ENCODE measurements at places on chromosomes 3 and 15.
A peak's percentile ranks its signal among the peaks of the same experiment; 100 is the strongest.

GRCh38 chr3:57086201-57086600 lies 25.7 kb downstream of the SPATA12 start:
- no peak overlapping the region for H3K27ac ChIP-seq
- no peak for DNase-seq
- H3K36me3 ChIP-seq = no peaks in the 10 kb centered on the region
- no peak overlapping the region for H3K4me3 ChIP-seq

GRCh38 chr3:26652164-26652563 lies 29.6 kb downstream of the LRRC3B start:
- no peak for DNase-seq
- H3K4me1 ChIP-seq = no peaks in the 10 kb centered on the region
- H3K27ac ChIP-seq = no peak overlapping the region
- no peaks in the 10 kb centered on the region for H3K27me3 ChIP-seq
- no peak overlapping the region for H3K4me3 ChIP-seq

GRCh38 chr3:37295925-37296324 lies 121.5 kb upstream of the LRRFIP2 start:
- H3K27me3 ChIP-seq = no peaks in the 10 kb centered on the region
- peaks cover 57% of the 10 kb centered on the region for H3K36me3 ChIP-seq
- no peaks in the 10 kb centered on the region for H3K4me1 ChIP-seq

- peaks cover 23% of the 10 kb centered on the region for H3K27me3 ChIP-seq
- H3K27ac ChIP-seq = no peak overlapping the region
- DNase-seq = no peak
- peaks cover 9% of the 10 kb centered on the region for H3K4me1 ChIP-seq
- H3K4me3 ChIP-seq = no peak overlapping the region
Measured at GRCh38 chr3:14647976-14648955, 3.3 kb upstream of the CCDC174 start.

DNA sequence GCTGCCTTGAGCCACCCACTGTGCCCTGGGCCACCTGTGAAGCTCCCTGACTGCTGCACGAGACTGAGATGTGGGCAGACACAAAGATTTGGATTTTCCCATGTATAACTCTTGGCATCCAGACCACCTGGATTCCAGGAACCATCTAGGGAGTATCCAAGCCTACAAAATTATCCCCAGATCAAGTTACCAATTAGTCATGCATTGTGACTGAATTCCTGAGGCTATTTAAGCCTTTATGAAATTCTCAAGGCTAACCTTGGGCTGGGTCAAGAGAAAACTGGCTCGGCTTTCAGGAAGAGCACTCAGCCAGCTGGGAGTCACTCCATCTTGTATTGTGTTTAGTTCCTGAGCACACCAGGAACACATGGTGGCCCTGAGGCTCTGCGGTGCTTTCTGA lies 13.3 kb upstream of the ATP13A5 start:
- no peaks in the 10 kb centered on the region for H3K4me1 ChIP-seq
- no peaks in the 10 kb centered on the region for H3K27me3 ChIP-seq
- peak; percentile 16 for DNase-seq
- no peak overlapping the region for H3K27ac ChIP-seq
- no peak overlapping the region for H3K4me3 ChIP-seq

DNA sequence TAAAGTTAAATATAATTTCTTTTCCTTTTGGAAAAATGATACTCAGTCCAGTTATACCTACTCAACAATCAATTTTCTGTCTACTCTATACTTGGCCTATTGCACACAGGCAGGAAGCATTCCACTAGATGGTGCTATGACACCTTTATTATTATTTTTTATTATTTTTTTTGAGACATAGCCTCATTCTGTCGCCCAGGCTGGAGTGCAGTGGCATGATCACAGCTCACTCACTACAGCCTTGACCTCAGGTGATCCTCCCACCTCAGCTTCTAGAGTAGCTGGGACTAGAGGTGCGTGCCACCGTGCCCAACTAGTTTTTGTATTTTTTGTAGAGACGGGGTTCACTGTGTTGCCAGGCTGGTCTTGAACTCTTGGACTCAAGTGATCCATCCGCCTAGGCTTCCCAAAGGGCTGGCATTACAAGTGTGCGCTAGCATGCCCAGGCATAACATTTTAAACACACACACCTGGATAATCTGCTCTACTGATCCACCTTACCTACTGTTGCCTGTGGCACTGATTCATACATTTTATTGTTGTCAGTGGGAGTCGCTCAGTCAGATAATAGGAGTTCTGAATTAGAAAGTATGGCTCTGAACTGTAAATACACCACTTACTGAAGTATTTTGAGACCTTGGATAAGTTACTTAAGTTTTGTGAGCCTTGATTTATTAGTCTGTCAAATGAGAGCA lies 56.2 kb downstream of the EIF3J start:
- no peaks in the 10 kb centered on the region for H3K4me1 ChIP-seq
- no peak overlapping the region for H3K27ac ChIP-seq
- peaks cover 76% of the 10 kb centered on the region for H3K36me3 ChIP-seq
- H3K27me3 ChIP-seq = no peaks in the 10 kb centered on the region
- DNase-seq = peak; percentile 59
- H3K4me3 ChIP-seq = no peak overlapping the region
